Fibroblast of pulmonary artery (primary cell): ENCODE measurements at places on chromosomes 7 and 10.

GRCh38 chr7:92934096-92934495 lies 97.7 kb upstream of the CDK6 start:
- no peak for DNase-seq

DNA sequence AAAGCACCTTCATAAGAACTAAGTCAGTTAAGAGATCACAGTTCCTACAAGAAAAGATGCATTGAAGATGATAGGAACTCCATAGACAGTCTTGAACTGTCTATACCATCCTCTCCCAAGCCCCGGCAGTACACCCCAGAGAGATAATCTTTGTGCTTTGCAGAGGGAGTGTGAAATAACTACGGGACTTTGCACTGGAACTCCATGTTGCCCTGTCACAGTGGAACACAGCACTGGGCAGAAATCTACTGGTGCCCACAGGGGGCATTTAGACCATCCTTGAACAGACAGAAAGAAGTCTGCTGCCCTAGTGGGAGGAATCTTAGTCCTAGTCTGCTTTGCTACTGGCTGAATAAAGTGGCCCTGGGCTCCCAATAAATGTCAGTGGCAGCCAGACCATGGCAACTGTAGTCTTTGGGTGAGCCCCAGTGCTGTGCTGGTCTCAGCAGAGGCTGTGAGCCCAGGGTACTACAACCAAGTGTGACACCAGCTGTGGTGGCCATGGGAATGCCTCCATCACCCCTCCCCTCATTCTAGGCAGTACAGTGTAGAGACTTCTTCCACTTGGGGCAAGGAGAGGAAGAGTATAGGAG lies 107.7 kb upstream of the TMEM168 start:
- DNase-seq: no peak

- DNase-seq: no peak
These were observed 13.0 kb upstream of the TRPV6 start for GRCh38 chr7:142898377-142899170.

GRCh38 chr10:31875608-31876007 lies 53.0 kb downstream of the ARHGAP12 start:
- no peak for DNase-seq

GRCh38 chr10:119330342-119330741 lies 123.0 kb downstream of the GRK5 start:
- no peak for DNase-seq

DNA sequence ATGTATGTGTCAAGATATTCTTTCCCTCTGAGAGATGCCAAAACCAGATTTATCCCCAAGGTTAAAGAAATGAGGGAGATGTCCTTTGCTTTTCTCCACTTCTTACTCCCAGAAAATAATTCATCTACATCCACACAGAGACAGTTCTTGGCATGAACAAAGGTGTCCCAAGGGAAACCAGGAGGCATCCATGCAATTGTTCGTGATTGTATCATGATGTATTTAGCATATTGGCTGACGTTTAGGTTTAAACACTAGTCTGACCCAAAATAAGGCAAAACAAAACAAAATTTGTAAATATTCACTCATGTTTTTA lies 223.9 kb downstream of the C7orf25 start:
- no peak for DNase-seq

DNA sequence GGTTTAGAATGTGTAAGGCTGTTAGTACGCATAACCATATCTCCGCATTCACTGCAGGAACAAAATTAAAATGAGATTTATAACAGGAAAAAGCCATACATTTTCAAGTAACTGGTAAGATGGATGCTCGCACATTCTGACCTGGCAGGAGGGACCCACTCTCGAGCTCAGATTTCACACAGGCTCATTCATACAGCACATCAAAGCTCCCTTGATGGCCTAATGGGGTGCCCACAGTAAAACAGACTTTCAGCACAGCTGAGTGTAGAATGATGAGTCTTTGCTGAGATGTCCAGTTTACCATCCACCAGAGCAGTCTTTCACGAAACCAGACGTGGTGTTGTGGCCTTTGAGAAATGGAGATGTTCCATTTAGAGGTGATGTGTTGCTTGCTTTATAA lies 8.9 kb downstream of the FOXI2 start:
- no peak for DNase-seq

GRCh38 chr10:127117125-127117524 lies 79.3 kb downstream of the INSYN2A start:
- peak; percentile 69 for DNase-seq

GRCh38 chr10:121648493-121648892 lies 50.2 kb upstream of the FGFR2 start:
- DNase-seq: no peak

- no peak for DNase-seq
These were observed 60.2 kb upstream of the ADGRA1 start for GRCh38 chr10:133027482-133027881.

- no peak for DNase-seq
These were observed 176.4 kb downstream of the AHR start for GRCh38 chr7:17474724-17475344.

DNA sequence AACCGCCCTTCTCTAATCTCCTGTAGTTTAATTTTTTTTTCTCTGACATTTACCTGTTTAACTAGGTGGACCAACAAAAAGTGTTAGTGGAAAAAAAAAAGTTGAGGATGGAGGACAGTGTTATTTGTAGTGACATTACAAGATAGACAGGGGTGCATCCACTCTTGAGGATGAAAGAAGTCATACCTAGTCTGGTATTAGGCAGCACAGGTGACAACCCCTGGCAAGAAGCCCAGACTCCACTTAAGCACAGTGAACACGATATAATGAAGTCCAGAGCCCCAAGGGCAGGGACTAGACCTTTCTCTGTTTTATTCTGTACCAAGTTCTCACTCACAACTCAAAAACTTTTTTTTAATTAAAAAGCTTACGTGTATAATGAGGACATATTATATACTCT lies 268.4 kb downstream of the GPR37 start:
- no peak for DNase-seq

DNA sequence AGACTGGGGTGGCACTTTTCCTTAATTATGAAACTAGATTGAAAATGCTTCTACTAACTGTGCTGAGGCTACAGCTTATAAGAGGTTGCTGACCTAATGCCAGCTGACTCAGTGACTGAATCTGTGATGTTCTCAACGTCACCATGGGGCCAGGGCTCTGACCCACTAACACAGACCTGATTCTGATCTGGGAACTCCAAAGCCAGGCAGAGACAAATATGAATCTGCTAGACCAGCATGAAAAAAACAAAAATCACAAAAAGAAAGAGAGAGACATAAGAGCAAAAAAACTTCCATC lies 16.1 kb downstream of the USP6NL start:
- DNase-seq: peak; percentile 49

DNA sequence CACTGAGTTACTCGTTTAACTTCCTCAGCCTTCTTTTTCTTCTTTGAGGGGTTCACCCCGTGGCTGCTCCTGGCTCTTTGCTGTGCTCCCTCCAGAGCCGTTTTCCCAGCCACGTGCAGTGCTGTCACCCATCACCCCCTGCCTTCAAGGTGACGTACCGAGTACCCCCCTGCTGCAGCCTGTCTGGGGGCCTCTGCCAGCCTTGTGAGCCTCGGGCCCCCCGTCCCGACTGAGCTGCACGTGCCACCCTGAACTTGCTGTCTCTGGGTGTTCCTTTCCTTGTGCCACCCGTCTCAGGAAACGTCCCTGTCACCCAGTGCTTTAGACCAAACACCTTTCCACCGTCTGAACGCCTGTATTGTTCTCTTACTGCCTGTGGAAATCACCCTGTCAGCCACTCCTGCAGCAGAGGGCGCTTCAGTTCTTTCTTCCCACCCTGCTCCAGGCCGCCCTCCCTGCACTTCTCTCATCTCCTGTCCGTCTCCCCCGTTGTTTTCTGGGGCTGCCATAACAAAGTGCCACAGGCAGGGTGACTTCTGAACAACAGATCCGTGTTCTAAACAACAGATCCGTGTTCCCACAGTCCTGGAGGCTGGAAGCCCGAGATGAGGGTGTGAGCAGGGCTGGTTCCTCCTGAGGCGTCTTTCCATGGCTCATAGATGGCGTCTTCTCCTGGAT lies 44.6 kb downstream of the WDR37 start:
- DNase-seq: no peak

- peak; percentile 79 for DNase-seq
These were observed 60.7 kb downstream of the CD36 start for GRCh38 chr7:80699045-80699638.

DNA sequence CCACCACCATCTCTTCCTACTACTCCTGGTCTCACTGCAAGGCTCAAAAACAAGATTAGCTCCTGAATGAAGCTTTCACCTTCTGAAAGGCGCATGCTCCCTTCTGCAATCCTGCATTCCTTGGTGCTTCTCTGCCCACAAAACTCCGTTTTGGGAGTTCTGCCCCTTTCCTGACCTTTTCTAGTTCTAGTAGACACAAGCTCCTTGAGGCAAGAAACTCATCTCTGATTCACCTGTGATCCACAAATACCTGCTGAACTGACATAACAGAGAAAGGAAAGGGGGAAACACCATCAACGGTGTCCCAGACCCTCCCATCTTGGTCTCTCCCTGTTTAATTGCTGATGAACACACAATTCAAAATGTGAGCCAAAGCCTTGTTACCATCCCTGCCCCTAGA lies 64.0 kb upstream of the EGR2 start:
- DNase-seq: no peak

DNA sequence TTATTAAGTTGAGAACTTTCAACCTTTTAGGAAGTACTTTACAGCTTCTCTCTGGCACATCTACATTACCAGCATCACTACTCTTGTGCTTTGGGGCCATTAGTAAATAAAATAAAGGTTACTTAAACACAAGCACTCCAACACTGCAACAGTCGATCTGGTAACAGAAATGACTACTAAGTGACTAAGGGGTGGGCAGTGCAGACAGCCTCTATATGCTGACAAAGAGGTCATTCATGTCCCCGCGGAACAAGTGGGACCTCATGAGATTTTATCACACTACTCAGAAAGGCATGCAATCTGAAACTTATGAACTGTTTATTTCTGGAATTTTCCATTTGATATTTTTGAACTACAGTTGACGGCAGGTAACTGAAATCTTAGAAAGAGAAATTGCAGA lies 111.3 kb upstream of the DNAJB12 start:
- DNase-seq: no peak

DNA sequence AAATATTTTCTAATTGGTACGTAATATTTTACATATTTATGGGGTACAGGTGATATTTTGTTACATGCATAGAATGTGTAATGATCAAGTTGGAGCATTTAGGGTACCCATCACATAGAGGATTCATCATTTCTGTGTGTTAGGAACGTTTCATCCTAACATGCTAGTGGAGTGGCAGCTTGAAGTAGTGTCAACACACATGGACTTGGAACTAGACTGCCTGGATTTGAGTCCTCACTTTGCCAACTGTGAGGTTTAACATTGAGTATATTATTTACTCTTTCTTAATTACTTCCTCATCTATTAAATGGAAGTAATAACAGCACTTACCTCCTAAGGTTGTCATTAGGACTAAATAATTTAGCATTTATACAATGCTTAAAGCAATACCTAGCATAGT lies 241.9 kb downstream of the PLXDC2 start:
- no peak for DNase-seq

GRCh38 chr10:31819391-31819820 lies 109.2 kb downstream of the ARHGAP12 start:
- peak; percentile 7 for DNase-seq

GRCh38 chr10:31622978-31623377 lies 304.0 kb downstream of the ZEB1 start:
- DNase-seq: peak; percentile 57

DNA sequence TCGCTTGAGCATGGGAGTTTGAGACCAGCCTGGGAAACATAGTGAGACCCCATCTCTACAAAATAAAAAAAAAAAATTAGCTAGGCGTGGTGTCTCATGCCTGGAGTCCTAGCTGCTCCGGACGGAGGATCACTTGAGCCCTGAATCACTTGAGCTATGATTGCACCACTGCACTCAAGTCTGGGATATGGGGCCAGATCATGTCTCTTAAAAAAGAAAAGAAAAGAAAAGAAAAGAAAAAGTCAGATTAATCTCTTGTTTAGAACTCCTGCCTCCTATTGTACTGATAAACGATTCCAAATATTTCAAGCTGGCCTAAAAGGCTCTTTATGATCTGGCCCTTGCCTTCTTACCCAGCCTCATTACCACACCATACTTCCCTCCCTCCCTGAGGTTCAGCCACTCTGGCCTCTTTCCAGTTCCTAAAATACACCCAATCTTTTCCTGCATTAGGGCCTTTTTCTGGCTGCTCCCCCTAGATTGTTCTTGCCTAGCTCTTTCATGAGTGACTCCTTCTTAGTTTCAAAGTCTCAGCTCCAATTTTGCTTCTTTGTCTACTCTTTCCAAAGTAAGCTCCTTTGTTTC lies 41.7 kb downstream of the VCL start:
- DNase-seq: peak; percentile 83

GRCh38 chr10:84432891-84433290 lies 104.5 kb downstream of the CCSER2 start:
- DNase-seq: peak; percentile 27

DNA sequence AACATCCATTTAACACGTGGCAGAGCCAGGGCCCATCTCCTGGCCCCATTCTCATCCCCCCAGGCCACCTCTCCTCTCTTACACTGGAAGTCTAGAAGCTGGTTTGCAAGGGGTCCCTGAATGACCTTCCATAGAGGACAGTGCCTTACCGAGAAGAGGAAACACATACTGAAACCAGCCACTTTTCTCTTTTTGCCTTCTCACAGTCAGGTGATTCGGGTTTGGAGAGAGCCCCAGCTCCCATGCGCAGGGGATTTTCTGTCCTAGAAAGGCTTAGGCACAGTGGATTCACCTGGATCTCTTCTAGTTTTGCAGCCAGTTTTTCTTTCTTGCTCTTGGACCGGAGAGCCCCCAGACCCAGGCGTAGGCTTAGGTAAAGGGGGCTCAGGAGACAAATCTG lies 334.1 kb upstream of the C7orf33 start:
- DNase-seq: no peak

DNA sequence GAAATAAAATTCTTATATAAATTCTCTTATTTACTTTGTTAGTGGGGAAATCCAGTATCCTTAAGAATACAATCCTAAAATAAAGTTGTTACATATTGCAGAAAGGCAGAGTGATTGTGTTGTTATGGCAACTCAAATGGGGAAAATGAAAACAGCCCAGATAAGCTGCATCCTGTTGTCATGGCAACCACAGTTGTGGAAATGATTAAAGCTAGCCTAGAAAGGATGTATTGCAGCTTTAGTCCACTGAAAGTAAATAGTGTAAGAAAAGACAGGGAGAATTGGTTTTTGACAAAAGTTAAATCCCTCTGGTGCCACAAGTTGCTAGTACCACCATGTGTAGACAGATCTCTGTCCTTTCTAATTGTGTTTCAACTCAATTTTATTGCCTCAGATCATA lies 43.2 kb downstream of the BTRC start:
- DNase-seq: peak; percentile 90
